ENCODE measurements at places on chromosomes 6 and 20.

GRCh38 chr20:13856354-13856753, 71.5 kb downstream of the NDUFAF5 start:
- DNase-seq: no peak

DNA sequence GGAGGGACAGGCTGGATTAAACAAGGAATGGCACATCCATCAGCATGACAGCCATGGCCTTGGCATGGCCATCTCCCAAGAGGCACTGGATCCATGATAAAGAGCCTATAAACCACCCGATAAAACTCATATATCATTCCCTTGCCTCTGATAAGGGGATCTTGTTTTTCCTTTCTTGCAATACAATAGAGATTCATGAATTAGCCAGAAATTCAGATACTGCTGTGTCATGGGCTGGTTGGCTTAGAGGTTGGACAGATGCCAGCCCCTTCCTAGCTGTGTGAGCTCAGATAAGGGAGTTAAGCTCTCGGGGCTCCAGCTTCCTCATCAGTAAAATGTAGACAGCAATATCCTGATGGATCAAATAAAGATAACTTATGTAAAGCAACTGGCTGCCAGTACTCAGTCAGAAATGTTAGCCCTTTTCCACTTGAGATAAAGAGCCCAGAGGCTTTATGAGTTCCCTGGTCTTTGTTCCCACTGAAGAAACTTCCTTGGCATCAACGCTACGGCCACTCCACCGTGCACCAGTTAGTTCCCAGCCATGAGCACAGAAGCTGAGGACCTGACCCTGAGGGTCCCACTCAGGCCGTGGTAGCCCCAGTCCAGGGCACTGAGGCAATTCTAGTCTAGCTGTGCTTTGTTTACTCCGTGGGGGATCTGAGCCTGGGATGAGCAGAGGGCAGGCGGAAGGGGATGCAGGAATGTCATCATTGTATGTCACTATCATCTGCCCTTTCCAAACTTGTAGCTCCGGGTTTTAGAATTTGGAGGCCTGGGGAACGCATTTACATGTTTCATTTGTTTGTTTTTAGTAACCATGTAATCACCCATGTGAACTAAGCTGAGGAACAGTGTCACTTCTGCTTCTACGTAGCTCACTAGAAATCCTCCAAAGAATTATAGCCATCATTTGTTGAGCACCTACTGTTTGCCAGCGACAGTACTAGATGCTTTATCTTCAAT, 67.2 kb upstream of the TBC1D7 start:
- peak; percentile 49 for DNase-seq

- DNase-seq: no peak
Observed at GRCh38 chr6:155771822-155772221, 316.2 kb upstream of the NOX3 start.

DNA sequence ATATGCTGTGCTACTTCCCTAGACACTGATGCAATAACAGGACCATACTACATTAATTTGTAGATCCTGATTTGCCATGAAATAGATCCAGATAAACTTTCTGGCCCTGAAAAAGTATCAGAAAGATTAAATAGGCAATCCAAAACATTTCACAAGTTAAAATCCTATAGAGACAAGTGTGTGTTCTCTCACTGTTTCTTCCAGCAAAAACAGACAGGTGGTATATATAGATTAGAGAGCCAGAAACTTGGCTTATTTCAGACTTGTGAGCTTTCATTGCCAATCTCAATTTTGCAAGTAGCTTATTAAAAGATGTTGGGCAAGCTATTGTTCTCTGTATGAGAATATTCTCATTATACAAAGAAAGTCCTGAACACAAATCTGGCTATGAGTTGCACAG, 289.1 kb upstream of the MANEA start:
- no peak for DNase-seq

DNA sequence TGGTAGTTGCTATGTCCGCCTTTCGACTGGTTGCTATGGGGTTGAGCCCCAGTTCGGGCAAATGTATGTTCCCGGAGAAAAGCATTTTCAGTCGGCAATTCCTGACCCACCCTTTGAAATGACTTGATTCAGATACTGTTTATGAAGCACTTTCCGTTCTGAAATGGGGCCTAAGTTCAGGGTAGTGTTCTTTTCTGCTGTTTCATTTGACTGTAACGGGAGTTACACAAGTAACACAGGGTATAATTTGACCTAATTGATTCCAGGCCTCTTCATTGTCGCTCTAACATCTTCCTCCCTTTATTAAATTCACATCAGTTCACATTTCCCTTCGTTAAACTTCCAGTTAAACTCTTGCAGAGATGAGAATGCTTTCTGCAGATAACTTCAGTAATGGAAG, 85.5 kb downstream of the BMP6 start:
- DNase-seq: no peak

DNA sequence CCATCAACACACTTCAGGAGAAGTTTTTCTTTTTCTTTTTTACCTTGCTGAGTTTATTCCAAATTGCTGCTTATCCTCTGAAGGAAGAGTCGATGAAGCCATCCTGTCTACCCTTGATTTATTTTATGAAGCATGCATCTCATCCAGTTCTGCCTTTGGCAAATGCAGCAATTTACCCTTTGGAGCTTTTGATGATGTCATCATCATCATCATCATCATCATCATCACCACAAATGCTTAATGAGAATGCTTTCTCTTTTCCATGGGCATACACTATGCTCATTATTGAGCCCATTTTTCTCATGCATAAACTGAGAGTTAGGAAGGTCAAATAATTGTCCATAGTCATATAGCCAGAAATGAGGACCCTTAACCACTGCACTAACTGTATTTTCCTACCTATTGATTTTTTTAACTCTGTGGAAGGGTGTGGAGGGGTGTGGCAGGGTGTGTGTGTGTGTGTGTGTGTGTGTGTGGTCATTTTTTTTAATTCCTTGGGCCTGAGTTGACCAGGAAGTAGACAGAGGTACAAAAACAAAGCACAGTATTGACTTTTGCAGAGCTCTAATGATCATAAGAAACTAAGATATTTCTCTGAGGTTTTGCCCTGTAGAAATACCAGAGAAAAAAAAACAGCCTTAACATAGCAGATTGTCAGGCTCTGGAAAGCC, 82.8 kb downstream of the COL9A1 start:
- no peak for DNase-seq

GRCh38 chr6:14109411-14109826, 8.2 kb upstream of the CD83 start:
- no peak for DNase-seq

DNA sequence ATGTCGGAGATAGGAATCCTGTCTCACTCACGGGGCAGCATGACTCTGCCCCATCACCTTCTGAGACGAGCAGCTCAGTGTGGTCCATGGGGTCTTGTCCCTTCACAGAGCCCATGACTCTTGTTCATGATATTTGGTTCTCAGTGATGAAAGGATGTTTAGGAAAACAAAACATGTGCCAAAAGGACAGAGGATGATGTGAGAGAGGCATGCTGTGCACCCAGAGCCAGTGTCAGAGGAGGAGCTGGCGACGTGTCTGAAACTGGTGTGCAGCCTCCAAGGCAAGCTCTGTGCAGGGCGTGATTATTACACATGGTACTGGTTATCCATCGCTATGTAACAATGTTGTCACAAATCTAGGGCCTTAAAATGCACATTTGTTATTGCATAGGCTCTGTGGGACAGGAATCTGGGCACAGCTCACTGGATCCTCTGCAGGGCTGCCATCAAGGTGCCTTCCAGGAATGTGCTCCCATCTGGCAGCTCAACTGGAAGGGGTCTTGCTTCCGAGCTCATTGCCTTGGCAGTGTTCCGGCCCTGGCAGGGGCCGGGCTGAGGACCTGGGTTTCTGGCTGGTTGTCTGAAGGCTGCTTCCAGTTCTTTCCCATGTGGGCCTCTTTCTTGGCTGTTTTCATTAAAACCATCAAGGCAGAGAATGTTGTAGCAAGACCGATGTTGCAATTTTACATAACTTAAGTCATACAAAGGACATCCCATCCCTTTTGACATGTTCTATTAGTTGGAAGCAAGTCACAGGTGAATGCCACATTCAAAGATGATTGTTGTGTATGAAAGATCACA, 175.4 kb downstream of the ERMARD start:
- no peak for DNase-seq

DNA sequence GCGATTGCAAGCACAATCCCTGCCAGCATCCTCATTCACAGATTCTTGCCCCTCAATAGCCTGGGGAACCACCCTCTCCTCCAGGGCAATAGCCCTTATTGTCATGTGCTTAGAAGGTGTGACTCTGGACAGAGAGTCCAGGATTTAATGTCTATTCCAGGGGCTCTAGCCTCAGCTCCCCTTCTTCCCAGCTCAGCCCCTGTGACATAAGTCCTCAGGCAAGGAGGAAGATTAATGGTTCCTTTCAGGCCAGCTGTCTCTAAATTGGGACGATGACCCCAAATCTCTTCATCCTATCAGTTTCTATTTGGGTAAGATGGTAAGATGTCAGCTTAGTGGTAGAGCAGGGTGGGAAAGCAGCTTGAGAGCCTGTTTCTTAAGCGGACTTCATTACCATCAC, 8.1 kb downstream of the LRFN2 start:
- DNase-seq: no peak

- DNase-seq: no peak
Observed at GRCh38 chr6:145891126-145891525, 73.0 kb downstream of the SHPRH start.

DNA sequence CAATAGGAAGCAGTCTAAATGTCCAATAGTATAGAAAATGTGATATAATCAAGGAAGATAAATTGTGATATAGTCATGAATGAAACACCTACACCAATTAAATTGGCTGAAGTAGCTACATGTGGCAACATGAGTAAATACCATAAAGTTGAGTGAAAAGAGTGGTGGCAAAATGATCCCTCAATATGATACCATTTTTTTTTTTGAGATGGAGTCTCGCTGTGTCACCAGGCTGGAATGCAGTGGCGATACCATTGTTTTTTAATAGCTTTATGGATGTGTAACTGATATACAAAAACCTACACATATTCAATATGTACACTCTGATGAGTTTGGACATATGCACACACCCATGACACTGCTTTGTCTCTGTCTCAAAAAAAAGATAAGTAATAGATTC, 20.9 kb upstream of the ILRUN start:
- DNase-seq: no peak
